ENCODE measurements at places on chromosomes 4 and X.

DNA sequence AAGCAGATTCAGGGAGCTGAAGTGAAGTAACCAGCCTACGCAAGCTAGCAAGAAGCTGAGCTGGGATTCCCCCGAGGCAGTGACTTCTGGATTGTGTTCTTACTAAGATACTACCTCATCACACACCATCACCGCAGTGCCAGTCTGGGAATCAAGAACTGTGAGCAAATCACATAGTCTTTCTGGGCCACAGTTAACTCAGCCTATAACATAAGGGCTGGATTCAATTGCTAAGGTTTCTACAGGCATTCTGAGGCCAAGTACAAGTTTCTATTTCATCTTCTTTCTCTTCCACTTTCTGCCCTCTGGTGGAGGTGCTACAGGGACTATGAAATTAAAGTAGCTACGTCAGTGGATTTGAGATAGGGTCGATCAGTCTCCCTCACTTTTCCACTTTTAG, 1.4 kb upstream of the CORIN start:
- DNase-seq = no peak

GRCh38 chr4:117385526-117385925, 300.1 kb upstream of the TRAM1L1 start:
- DNase-seq = no peak

- DNase-seq = no peak
These were observed 28.5 kb downstream of the EDNRA start for GRCh38 chr4:147509386-147509785.

DNA sequence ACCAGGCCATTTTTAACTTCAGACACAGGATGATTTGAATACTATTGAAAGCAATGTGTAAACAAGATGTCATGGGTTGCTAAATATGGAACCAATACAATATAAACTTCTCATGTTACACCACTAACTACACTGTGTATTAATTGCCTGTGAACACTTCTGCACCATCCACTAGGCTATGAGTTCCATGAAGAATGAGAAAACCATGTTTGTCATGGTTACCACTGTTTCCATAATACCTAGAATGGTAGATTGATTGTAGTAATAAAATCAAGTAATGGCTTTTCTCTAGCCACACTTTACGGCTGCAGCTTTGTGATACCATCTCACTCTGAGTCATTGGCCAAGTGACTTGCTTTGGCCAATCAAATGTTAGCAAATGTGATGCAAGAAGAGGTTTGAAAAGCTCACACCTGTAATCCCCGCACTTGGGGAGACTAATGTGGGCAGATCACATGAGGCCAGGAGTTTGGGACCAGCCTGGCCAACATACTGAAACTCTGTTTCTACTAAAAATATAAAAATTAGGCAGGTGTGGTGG, 19.9 kb upstream of the CYBB start:
- no peak for DNase-seq

DNA sequence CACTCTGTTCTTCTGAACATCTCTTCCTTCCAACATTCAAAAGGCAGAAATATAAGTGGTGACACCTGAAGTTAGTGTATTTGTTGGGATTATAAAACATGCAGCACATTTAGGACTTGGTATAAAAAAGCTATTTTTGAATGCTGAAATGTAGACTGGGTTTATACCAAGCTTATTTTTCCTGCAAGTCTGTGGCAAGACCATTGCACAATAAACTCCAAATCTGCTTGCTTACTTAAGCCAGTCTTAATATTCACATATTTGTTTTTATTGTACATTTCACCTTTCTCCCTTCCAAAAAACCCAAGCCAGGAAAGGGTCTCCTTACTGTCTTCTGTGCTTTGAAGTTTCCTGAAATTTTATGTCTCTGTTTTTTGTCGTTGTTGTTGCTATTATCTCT, 63.7 kb downstream of the FHIP1A start:
- DNase-seq = no peak

DNA sequence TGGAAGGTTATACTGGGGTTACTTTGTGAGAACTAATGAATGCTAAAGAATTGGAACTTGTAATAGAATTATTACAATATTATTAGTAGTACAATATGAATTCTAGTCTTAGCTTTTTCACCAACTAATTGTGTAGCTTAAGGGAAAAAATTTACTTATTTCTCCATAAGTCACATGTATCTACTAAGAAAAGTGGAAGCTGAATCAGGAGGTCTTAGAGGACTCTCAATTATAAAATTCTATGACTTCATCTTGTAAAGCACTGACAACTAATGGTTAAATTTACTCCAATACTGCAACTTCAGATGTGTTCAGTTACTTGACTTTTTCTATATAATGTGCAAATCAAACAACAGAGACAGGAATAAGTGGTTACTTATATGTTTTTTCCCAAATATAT, 899 bp upstream of the TMPRSS11D start:
- DNase-seq = no peak

GRCh38 chrX:139759637-139760036, 51.7 kb upstream of the MCF2 start:
- DNase-seq = peak; percentile 24

- DNase-seq = no peak
These were observed 189.8 kb upstream of the GALNT7 start for GRCh38 chr4:172978848-172979247.

- DNase-seq = no peak
These were observed 17.9 kb upstream of the HAND2 start for GRCh38 chr4:173547889-173548288.

- no peak for DNase-seq
These were observed 32.9 kb upstream of the DKK2 start for GRCh38 chr4:107069049-107069448.

- no peak for DNase-seq
These were observed 90.1 kb upstream of the PSAPL1 start for GRCh38 chr4:7524843-7525242.

GRCh38 chr4:16977081-16977480, 78.6 kb upstream of the LDB2 start:
- no peak for DNase-seq

DNA sequence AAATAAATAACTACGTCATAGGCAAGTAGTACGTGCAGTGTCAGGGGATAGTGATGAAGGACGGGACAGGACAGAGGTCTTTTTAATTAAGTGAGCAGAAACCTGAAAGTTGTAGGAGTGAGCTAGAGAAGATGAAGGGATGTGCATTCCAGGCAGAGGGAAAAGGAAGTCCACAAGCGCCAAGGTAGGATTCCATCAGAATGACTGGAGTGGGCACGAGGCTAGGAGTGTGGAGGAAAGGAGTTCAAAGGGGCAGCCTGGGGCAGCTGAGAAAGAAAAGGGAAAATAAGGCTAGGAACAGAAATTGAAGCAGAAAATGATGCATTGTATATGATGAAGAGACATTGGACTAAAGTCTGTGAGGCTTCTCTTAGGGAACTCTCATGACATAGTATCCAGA, 192.2 kb upstream of the TLL1 start:
- no peak for DNase-seq

DNA sequence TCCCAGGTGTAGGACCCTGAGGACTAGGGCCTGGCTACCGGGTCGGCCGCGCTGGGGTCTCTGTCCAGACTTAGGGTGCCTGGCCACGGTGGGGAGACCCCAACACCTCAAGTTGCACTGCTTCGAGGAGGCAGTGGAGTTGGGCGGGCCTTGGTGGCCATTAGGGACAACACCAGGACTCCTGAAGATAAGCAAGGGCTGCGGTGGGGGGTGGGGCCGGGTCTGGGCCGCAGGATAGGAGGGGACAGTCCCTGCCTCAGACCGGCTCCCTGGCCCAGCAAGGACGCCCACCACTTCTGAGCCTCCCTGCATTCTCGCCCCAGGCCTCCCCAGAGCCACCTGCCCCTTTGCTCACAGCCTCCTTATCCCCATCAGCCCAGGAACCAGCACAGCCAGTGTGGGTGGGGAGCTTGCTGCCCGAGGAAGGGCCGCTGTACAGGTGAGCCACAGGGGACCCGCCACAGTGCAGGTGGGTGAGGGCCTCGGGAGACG, 5.5 kb upstream of the MXD4 start:
- no peak for DNase-seq

DNA sequence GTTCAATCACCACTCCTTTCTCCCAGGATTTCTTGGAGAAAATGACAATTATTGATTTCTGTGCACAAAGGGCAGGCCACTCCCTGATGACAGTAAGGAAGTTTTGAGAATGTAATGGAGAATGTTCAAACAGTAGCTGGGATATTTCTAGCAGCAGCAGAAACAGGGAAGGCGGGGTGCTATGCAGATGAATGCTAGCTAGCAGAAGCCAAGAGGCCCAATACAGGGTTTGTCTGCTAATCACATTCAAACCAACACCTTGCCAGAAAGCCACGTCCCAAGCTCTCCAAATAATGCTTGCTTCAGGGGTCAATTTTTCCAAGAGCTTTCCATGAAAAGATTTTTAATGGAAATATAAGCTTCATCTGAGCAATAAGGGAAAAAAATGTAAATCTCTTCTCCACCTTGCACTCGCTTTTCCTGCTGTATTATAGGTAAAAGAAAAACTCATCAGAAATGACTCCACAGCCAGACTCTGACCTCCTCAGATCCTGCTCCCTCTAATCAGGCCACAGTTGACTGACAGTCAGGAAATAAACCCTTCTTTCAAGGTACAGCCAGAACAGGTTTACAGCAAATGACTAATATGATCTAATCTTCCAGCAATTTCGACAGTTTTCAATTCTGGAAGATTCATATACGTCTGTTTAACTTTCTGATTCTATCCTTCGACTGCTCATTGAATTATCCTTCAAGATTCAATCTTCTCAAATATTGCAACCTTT, 84.7 kb upstream of the PCDH19 start:
- no peak for DNase-seq

DNA sequence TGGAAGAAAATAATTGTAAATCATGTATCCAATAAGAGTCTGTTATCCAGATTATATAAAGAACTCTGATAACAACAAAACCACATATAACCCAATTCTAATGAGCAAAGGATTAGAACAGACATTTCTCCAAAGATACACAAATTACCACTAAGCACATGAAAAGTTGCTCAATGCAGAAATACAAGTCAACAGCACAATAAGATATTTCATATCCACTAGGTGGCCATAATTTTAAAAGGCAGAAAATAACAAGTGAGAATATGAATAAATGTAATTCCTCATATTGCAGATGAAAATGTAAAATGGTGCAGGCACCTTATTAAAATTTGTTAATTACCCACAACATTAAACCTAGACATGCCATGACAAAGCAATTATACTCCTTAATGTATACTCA, 73.9 kb upstream of the ZCCHC13 start:
- DNase-seq = no peak

GRCh38 chrX:23317799-23318724, 16.6 kb upstream of the PTCHD1 start:
- DNase-seq = peak; percentile 61

- no peak for DNase-seq
These were observed 42.8 kb upstream of the TRIM2 start for GRCh38 chr4:153161226-153161963.

Data from neural progenitor cell (in vitro differentiated cells).